ENCODE measurements at places on chromosomes 7 and 10.

DNA sequence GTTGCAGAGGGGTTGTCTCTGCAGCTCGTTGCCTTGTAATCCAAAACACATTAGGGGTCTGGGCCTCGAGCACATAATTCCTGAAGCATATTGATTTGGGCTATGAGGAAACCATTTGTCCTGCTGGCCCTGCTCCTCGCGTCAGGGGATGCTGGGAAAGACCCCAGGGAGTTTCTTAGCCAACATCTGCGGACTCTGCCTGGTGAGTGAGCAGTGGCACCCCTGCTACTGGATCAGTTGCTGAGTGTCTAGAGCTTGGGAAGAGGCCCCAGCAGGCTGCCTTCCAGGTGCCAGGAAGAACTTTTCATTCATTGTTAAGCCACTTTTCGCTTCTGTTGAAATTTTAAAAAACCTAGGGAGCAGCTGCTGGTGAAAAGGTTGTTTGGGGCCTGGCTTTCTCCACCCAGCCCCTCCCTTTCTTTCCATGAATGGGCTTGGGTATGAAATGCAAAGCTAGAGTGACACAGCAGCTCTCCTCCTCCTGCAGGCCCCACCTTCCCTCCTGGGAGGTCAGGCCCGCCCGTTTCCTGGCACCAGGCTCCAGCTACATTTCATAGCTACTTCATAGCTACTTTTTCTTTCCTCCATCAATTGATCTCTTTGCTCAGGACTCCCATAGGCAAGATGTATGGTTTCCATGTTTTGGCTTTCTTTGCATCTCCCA lies 26.8 kb downstream of the TACR2 start:
- DNase-seq: no peak

DNA sequence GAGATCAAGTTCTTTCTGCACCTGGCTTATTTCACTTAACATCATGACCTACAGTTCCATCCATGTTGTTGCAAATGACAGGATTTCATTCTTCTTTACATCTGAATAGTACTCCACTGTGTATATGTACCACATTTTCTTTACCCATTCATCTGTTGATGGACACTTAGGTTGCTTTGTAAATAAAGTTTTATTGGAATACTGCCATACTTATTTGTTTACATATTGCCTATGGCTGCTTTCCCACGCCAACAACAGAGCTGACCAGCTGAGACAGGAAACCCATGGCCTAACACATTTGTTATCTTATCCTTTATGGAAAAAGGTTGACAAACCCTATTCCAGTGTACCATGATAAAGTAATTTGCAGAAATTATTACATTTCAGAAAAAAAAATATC lies 153.7 kb downstream of the GLI3 start:
- DNase-seq: no peak

GRCh38 chr7:117458977-117459583 lies 20.7 kb upstream of the CFTR start:
- DNase-seq: no peak

- DNase-seq: no peak
Measured at GRCh38 chr7:112487457-112488263, 6.9 kb downstream of the LSMEM1 start.

DNA sequence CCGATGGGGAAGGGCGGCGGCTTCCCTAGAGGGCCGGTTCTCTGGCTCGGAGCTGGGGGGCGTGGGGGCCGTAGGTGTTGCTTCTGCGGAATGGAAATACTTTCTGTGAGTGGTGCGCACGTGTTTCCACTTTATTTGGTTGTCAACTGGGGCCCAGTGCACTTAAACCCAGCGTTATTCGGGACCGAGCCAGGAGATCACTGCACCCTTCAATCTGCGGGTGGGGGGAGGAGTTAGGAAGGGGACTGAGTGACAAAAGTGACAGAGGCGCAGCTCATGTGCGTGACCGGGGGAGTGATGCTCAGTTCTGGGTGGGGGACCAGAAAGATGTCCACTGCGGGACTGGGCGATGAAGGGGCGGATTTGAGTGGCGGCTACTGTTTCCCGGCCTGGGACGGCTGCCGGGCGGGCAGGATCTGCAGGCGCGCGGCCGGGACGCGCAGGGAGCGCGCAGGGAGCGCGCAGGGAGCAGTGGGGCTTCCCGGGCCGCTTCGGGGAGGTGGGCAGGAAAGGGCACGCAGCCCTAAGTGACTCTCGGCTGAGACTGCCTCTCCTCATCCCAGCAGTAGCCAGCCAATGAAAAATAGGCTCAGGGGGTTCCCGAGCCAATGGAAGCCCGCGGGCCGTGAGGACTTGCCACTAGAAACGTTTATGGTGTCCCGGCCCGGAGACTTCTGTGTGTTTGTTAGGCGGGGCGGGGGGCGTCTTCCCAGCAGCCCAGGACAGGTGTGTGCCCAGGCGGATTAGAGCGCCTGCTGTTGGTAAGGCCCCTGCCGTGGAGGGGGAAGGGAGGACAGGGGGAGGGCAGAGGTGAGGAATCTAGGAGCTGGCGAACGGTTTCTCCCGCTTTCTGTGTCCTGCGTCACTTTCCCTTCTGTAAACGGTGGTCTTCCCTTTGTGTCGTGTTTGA lies 54.3 kb upstream of the KDM7A start:
- peak; percentile 48 for DNase-seq

- DNase-seq: no peak
Measured at GRCh38 chr7:67588631-67589030, 592.0 kb downstream of the TYW1 start.

GRCh38 chr10:131174651-131175540 lies 136.6 kb downstream of the TCERG1L start:
- DNase-seq: no peak

Measured in stimulated activated CD8-positive, alpha-beta memory T cell treated with anti-CD3 and anti-CD28 coated beads, Interleukin-4, amount 100 ng/mL, for 24 hours (primary cell).